ENCODE measurements at places on chromosomes 1 and 21. TPM values are rescaled to one million over a fixed set of nuclear protein-coding genes. Genes with fewer than 3 reads are reported as not detected.

XKR8 gene
- 4.2 TPM for total RNA-seq

CD1E gene
- total RNA-seq = 1.2 TPM

OR2T2 gene
- total RNA-seq = not detected

HSPA6 gene
- 17.1 TPM for total RNA-seq

CCDC185 gene
- total RNA-seq = not detected

ETV3L gene
- not detected for total RNA-seq

USH2A gene
- not detected for total RNA-seq

MIXL1 gene
- total RNA-seq = not detected

NPR1 gene
- total RNA-seq = 46.5 TPM

GRCh38 chr1:31951276-31951675, 13.1 kb upstream of the PTP4A2 start:
- no peak for DNase-seq

DNA sequence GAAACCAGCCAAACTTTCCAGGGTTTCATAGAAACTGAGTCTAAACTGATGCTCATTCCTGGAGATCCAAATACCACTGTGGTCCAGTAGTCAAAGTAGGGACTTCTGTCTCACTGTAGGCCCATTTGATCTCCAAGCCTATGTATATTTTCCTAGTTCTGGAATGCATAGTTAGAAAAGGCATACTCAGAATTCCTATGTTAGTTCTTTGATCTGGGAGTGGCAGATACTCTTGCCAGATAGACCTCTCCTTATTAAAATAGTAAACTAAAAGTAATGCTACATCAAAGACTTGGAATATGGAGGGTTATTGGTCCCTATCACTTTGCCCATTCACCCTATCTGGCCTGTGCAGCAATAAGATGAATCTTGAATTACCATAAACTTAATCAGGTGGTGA, 10.4 kb upstream of the SGIP1 start:
- DNase-seq = no peak

- DNase-seq = no peak
Observed at GRCh38 chr1:156931974-156932710, 11.7 kb downstream of the LRRC71 start.

- DNase-seq = no peak
Observed at GRCh38 chr1:51936531-51936930, 54.0 kb downstream of the RAB3B start.

- no peak for DNase-seq
Observed at GRCh38 chr21:46245213-46245915, 16.8 kb upstream of the LSS start.

DNA sequence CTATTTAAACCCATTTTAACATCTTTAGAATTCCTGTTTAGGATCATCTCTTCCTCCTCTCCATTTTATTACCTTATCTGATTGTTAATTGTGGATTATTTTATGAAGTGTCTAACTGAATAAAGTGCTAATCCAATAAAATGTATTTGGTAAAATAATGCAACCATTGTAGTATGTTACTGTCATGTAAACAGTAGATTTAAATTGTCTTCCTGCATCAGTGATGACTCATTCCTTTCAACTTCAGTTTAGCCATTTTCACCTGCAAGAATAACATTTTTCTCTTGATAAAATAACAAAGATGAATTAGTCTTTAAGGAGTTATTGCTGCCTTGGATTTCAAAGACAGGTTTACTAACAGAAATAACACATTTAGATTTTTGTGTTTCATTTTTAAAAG, 5.4 kb downstream of the PPP2R5A start:
- no peak for DNase-seq

- DNase-seq = no peak
Observed at GRCh38 chr1:110102081-110102480, 10.2 kb upstream of the UBL4B start.

- no peak for DNase-seq
Observed at GRCh38 chr1:163231385-163231784, 28.7 kb upstream of the RGS5 start.

- DNase-seq = no peak
Observed at GRCh38 chr1:63921359-63921758, 147.5 kb downstream of the ROR1 start.

GRCh38 chr1:171613282-171613681, 8.8 kb upstream of the MYOCOS start:
- no peak for DNase-seq

DNA sequence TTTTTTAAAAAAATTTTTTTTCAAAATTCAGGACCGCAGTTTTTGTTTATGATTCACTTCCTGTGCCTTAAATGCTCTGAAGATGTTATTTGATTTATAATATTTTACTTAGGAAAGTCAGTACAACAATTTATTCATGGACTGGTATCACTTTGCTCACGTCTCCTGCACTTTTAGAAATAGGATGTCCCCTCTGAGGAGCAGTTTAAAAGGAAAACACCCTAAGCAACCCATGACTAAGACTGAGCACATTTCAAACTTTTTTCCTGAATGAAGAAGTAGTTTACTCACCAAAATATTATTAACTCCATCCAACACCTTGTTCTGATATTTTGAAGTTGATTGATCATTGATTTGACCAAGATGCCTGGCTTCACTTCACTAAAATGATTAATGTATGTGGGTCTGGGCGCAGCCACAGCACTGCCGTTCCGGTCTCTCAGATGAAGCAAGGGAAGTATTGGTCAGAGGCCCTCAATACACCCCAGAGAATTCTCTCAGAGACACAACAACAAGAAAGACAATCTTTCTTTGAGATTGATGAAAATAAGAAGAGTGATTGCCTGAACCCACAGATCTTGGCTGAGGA, 223.9 kb downstream of the TGFB2 start:
- no peak for DNase-seq

- peak; percentile 84 for DNase-seq
Observed at GRCh38 chr1:169115891-169116585, 9.5 kb downstream of the ATP1B1 start.

GRCh38 chr1:156488566-156489165, 11.9 kb downstream of the MEF2D start:
- no peak for DNase-seq

- DNase-seq = no peak
Observed at GRCh38 chr21:44548922-44549321, 2.4 kb downstream of the KRTAP10-2 start.

- DNase-seq = no peak
Observed at GRCh38 chr1:80250573-80251168, 1244.1 kb upstream of the ADGRL4 start.

DNA sequence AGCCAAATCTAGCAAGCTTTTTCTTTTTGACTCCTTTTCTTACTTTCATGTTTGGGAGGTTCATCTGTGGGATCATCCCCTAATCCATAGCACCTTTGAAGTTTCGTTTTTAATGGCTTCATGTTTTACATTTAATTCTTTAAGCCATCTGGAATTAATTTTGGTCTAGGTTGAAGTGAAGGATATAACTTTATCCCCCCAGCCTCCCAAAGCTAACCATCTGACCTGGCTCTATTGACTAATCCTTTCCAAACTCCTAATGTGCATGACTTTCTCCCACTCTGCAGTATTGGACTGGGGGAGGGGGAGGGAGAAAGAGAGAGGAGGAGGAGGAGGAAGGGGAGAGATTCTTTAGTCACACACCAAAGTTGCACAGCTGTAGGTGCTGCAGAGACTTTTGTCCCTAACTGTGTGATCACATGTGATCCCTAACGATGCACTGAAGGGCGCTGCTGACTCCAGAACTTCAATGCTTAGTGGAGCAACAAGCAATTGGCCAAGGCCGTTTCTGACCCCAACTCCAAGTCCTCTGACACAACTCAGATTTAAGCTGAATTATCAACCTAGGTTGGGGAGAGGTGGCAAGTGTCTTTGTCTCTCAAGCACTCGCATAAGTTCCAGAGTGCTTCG, 191.6 kb downstream of the HUNK start:
- no peak for DNase-seq

DNA sequence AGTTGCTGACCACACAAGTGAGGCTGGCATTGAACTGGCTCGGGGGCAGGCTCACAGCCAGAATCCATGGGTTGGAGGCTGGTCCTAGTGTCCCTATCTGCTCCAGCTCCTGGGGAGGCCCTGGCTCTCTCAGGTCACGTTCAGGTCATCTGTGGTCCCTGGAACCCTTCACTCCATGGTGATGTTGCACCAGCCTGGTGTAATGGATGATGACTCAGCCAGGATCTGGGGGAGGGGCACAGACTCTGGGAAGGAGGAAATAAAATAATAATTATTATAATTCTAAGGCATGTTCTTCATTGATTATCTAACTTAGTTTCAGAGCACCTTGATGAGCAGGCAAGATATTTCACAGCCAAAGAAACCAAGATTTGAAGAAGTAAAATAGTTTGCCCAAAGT, 26.6 kb upstream of the FCRL4 start:
- no peak for DNase-seq

DNA sequence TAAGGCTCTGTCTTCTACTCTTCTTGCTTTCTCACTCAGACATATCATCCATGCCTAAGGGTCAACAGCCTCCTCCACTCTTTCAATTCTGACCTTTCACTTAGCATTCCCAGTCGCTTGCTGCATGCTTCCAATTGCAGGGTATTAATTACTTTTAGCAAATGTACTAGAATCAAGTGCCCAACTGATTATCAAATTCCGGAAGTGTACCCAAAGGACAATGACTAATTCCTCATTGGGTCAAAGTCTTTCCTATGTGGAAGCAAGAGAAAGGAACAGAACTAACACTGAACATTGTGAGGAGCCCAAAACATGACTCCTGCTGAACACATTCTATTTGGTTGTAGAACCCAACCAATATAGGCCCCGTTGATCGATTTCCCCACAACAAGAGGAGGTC, 101.8 kb downstream of the APP start:
- DNase-seq = no peak

DNA sequence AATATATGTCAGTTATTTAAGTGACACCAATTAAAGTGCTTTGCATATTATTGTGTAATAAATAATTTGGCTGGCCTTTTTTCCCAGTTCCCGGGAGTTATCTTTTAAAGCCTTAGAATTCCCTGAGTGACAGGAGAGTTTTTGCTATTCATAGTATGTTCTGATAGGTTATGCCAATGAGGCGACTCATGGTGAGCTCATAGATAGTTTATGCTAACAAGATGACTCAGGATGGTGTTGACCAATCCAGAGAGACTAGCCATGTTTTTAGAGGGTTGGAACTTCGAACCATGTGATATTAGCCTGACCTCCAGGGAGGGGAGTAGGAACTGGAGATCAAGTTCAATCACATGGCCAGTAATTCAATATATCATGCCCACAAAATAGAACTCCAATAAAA, 310.8 kb downstream of the USP25 start:
- DNase-seq = no peak

Measured in breast epithelium (tissue), 4 donors.